ENCODE measurements at places on chromosomes 7 and 10.
A peak's percentile ranks its signal among the peaks of the same experiment; 100 is the strongest.

- no peak for DNase-seq
Measured at GRCh38 chr7:110531186-110531585, 559.7 kb upstream of the LRRN3 start.

DNA sequence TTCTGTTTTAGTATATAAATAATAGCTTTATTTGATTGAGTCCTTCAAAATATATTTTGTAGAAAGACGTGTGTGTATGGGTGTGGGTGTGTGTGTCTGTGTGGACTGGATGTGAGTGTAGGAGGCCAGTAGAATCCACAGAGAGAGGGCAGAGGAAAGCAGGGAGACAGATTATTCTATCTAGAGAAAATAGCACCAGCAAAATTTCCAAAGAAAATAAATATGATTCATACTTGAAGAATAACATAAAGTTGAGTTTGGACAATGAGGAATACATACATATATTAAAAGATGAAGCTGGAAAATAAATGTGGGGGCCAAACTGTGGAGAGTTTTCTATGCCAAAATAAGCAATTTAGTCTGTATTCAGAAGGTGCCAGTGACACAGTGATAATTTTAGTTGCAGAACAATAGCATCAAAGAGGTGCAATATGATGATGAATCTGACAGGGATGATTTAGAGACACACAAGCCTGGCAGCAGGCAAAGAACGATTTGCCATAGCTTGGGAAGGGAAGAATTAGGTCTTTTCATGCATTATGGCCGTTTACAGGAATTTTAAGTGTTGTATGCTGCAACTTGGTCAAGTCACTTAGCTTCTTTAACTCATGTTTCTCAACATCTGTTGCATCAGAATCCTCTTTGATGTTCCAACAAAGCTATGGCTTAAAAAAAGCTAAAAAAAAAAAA lies 121.3 kb downstream of the SEMA3A start:
- no peak for DNase-seq

DNA sequence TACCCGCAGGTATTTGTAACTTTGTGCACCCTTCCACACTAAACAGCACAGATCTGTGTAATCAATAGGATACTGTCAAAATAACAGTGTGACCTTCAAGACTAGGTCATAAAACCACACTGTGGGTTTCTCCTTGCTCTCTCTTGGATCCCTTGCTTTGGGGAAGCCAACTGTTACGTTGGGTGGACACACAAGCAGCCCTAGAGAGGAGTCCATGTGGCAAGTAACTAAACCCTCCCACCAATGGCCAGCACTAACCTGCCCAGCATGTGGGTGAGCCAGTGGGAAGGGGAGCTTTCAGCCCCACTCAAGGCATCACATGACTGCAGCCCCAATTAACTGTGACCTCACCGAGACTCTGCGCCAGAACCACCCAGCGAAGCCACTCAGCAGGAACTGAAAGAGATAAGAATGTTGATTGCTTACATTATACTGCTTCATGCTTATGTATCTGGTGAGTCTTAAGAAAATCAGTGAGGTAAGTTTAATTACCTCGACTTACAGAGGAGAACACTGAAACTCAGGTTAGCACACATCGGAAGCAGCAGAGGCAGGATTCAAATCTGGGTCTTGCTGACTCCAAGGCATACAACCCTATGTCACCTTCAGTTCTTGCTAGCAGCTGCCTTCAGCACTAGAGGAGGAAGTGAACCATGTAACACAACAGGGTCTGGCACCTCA lies 9.4 kb upstream of the ZC3HAV1 start:
- DNase-seq, result no peak

DNA sequence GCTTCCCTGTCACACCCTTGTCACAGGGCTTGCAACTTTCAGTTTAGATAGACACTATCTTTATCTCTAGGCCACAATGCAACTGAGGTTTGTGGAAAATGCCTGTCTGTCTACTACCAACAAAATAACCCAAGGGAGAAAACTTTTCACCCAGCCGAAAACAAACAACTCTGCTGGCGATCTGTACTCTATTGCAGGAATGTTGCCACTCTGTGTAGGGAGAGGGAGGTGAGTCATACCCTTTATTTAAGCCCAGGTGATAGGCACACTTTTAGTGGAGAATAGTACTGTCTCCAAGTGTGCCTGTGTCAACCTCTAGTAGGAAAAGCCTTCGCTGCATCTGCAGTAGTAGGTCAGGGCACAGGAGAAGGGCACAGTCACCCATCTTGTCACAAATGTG lies 108.3 kb downstream of the SLC25A40 start:
- DNase-seq, result no peak

- DNase-seq, result no peak
Measured at GRCh38 chr7:134662166-134662870, 15.7 kb downstream of the BPGM start.

GRCh38 chr10:21499701-21500577 lies 25.5 kb downstream of the SKIDA1 start:
- DNase-seq, result no peak

GRCh38 chr7:23333671-23334246 lies 34.6 kb downstream of the MALSU1 start:
- no peak for DNase-seq

DNA sequence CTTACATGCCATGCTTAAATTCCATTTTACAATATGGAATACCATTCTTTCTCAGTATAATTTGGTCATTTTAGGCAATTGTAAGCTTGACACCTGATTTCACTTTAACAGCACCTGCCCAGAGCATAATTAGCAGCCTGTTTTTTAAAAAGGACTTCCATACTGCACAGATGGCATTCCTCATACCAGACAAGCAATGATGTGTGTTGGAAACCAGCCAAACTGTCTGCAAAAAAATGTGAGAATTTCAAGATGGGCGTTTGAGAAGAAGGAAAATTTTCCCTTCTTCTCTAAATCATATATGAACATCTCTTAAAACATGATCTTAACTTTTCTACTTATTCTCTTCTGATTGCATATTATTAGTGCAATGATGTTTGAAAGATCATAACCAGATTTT lies 40.4 kb upstream of the AGMO start:
- DNase-seq, result no peak

DNA sequence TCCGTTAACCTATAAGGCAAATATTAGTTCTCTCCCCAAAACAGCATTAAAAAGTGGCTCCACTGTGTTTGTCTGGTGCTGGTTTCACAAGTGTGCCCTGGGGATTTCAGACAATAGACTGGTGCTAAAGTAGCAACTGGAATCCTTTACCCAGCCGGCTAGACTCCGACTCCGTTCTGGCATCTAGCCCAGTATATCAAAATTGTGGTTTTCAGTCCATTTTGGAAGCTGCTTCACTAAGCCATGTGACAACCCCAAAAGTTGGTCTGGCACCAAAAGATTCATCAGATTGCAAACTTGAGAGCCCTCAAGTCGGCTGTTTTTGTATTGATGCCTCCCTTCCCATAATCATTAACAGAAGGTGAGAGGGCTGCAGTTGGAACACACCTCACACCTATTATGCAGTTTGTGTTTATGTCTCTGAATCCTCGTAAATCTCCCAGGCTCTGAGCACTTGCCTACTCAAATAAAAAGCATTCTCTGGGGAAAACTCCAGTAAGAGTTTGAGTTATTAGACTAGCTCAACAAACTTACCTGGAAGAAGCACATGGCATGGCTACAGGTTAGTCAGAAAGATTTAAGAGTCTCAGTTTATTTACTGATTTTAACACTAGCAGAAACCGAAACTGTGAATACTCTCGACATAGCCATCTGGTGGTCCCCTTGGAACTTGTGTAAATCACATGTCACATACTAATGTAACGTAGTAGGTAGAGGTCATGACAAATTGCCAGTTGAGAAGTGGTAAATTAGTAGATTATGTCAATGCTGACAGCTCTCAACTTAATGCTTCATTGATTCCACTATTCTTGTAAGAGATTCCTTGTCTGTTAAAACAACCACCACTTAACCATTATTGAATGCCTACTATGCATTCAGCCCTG lies 14.8 kb upstream of the WNT16 start:
- no peak for DNase-seq

DNA sequence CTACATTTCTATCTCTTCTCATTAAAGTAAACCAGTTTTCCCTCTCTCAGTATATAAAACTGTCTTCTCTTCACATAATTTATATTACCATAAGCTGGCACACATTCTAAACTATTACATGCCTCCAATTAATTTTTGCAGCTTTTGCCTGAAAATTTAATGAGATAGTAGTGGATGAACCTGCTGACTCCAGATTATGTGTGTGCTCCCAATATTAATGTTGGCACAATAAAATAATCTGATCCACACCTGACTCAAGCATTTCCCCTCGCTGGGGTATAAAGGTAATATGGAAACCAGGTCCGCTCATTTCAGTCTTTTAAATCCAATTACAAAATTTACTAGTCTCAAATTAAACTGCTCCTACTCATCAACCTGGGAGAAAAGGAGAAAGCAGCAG lies 63.4 kb downstream of the CTBP2 start:
- no peak for DNase-seq

DNA sequence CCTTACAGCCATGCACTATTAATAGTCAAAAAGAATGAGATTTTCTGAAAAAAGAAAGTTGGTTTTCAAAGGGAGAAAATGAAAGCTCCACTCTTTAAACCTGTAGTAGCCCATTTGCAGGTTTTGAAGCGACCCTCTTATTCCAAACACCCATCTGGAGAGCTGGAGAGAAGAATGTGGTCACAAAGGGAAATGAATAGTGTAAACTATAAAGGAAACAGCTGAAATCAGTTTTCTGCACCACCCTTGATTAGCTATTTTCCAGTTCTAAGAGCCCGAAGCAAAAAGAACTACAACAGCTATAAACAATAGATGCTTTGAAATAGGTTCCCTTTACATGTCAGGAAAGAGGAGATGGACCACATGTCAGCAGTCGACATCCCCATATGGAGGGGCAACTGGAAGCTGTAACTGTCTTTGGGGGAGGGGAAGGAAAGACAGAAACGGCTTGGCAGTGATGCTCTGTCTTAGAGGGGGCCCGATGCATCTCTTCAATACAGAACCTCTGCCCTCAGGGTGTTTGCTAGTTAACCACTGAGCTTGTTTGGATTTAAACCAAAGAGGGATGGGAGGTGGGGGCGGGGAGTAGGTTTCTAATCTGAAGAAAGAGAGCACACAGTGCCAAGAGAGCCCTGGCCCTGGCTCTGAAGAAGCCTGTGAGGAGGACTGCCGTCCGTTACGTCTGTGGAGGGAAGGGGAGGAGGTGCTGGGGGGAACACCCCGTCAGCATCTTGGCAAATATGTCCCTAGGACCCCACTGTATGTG lies 55.3 kb downstream of the CPVL start:
- no peak for DNase-seq

DNA sequence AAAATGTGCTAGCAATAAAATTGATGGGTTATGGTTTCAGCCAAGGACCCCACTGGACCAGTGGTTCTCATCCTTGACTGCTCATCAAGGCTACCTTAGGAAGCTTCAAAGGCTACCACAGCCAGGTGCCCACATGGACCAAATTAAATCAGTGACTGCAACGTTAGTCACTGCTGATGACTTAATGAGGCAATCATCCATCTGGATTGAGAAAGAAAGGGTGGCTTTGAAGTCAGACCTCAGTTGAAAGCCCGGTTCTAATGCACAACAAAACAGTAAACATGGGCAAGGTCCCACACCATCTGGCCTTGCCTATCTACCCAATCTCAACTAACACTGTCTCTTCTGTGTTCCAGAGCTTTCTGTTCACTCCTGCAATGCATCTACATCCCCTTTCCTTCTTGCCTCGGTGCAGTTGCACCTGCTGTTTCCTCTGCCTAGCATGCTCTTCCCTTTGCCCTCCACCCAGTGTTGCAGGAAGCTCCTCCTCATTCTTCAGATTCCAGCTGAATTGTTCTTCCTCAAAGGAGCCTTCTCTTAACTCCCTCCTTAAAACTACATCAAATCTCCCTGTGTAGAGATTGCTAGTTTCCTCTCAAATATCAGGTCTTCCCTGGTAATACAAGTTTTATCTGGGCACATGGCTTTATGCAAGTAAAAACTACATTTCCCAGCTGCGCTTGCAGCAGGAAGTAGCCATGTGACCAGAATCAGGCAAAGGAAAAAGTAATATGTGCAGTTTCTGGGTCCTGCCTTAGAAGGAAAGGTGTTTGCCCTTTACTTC lies 10.3 kb upstream of the KCNK18 start:
- no peak for DNase-seq

DNA sequence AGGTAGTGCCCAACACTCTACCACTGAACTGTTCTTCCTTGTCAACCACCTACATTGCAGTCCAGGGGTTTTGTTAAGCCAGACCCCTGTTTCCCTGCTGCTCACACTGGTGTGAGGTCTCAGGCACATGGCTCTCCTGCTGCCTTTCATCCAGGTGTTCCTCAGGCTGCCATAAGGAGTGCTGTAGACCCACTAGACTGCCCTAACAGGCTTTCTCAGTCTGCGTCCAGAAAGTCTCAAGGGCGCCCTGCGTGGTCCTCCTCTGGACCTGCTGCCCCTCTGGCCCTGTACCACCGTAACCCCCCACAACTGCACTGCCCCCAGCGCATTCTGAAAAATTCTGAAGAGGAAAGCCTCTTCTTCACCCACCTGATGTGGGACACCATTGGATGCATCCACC lies 225.7 kb upstream of the ANKRD30A start:
- no peak for DNase-seq

GRCh38 chr10:112809736-112810135 lies 140.3 kb upstream of the TCF7L2 start:
- DNase-seq, result no peak

- peak; percentile 34 for DNase-seq
Measured at GRCh38 chr7:151875942-151876898, 695 bp downstream of the PRKAG2 start.

GRCh38 chr7:123658023-123658422 lies 2.4 kb downstream of the LMOD2 start:
- DNase-seq, result no peak

- DNase-seq, result no peak
Measured at GRCh38 chr10:86389441-86390193, 23.0 kb upstream of the GRID1 start.

- DNase-seq, result no peak
Measured at GRCh38 chr10:49552277-49552676, 13.4 kb upstream of the ERCC6 start.

DNA sequence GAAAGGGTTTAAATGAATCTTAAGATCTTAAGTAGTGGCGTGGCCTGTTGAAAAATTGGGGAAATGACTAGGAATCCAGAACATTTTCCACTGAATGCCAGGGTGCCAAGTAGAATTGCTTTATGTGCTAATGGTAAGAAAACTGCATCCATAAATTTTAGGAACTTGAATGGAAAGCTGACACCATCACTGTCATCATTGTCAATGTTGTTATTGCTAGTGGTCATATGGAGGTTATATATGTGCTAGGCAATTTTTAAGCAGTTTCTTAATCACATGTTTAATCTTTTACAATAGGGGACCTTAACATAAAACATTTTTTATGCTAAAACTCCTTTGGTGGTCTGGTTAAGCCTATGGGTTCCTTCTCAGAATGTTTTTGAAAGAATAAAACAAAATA lies 13.1 kb downstream of the MARCHF5 start:
- no peak for DNase-seq

DNA sequence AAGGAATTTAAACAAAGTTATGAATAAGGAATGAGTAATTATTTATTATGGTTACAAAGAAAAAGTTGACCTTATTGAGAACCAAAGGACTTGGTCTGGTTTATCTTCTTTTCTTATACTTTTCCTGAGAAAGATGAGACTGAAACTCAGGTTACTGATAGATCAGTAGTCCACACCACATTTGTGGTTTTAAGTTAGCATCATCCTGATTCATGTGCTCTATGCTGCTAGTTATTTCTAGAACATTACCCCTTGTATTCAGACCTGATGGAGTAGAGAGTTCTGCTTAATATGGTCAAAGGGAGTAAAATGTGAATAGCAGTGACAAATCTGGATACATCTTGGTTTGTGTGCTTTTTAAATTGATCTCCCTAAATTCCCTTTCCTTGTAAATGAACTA lies 63.8 kb downstream of the FOXP2 start:
- no peak for DNase-seq

- DNase-seq, result no peak
Measured at GRCh38 chr10:59027975-59028655, 148.3 kb upstream of the PHYHIPL start.
